ENCODE measurements at places on chromosomes 2 and 18.
A peak's percentile ranks its signal among the peaks of the same experiment; 100 is the strongest.

DNA sequence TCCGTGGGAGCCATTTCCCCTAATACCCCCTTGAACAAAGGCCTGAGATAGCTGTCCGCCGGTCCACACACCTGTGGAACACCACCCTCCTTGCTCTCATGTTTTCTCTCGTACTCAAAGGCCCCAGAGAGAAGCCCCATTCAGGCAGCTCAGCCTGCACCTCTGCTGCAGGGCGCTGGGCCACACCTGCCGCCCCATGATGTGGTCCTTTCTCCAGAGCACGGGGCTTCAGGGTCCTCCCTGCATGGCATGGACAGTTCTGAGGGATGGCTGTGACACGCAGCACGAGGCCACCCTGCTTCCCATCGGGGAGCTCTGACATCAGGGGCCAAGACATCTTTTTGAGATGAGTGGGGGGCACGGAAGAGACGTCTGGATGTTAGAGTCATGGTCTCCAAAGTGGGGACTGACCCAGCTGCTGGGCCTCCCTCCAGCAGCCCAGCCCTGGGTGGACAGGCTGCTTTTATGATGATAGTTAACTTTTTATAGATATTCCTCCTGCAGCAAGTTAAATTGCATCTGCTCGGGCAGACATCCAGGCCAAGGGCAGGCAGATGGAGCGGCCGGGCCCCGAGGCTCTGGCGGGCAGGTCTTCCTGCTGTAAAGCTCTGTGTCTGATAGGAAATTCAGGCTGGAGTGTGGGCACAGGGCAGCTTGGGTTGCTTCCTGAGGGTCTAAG, 56.7 kb downstream of the SDC1 start:
- peak; percentile 63 for DNase-seq

- no peak for DNase-seq
These were observed 91.8 kb downstream of the MTCL1 start for GRCh38 chr18:8797206-8797605.

DNA sequence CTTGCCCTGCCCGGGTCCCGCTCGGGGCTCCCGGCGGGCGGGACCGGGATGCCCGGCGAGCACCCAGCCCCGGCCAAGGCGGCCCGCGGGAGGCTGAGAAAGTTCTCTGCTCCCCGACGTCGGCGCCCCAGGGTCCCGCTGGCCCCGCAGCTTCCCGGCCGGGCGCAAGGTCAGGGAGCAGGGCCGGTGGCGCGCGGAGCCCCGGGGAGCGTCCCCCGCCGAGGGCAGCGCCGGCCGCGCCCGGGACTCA, 331 bp downstream of the SERPINE2 start:
- no peak for DNase-seq

- DNase-seq, result no peak
These were observed 180.3 kb downstream of the AGAP1 start for GRCh38 chr2:235674146-235674545.

- no peak for DNase-seq
These were observed 179.7 kb downstream of the MREG start for GRCh38 chr2:215833531-215834162.

DNA sequence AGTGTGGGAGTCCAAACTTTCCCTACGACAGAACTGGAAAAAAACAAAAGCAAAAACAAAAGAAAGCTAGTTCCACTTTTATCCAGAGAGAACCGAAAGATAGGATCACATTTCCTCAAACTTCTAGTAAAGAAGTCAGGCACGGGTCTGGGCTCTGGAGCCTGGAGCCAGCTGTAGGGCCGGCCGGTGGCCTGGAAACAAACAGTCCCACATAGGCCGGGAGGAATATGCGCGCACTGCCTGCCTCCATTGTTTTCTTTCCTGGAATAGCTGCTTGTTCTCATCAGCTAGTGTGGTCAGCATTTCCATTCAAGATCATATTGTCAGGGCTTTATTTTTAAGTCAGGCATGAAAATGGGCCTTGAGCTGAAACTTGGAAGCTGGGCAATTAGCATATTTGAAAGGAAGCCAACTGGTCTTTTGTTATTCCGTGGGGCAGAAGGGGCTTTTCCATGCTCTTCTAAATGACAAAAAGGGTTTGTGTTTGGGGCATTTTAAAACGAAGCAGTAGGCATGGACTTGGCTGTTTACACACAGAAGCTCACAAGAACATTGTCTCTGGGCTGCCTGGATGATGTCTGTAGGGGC, 58.7 kb upstream of the RFX8 start:
- DNase-seq, result no peak

DNA sequence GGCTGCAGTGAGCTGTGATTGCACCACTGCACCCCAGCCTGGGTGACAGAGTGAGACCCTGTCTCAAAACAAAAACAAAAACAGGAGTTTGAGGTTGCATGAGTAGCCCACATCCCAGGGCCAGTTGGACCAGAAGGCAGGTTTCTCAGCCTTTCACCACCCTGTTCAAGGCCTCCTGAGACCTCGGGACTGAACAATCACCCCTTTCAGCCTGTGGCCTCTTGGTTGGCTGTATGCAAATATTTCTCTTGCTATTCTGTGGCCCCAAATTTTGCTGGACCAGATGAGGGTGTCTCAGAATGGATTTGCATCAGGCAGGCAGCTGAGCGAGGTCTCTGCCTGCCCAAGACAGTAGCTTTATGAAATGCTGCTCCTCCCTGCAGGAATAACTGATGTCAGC, 56.9 kb downstream of the DPYSL5 start:
- DNase-seq, result no peak

DNA sequence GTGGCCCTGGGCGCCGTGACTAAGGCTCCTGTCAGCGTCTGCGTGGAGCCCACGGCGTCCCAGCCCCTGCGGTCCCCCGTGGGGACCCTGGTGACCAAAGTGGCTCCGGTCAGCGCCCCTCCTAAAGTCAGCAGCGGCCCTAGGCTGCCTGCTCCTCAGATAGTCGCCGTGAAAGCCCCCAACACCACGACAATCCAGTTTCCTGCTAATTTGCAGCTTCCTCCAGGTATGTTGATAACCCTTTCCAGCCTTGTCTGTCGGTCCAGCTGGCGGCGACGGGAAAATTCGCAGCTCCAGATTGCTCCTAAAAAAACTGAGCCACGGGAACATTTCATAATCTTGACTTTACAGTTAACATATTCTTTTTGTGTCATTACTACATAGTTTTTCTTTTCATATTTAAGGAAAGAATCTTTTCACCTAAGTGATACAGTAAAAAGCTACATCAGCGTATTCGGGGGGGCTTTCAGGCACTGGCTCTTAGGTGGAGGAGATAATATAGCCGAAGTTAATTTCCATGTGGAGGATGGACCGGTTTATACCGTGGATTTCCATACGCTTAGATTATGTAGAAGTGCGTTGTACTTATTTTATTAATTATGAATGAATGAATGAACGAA, 916 bp downstream of the TAF4B start:
- DNase-seq, result peak; percentile 45

Data from right forelimb (tissue), 1 donor.